Activated T-helper 9 cell treated with anti-CD3 and anti-CD28 coated beads, Interleukin-2, amount 50 U/mL, for 16 hours (primary cell): ENCODE measurements at places on chromosomes 5 and 9.

DNA sequence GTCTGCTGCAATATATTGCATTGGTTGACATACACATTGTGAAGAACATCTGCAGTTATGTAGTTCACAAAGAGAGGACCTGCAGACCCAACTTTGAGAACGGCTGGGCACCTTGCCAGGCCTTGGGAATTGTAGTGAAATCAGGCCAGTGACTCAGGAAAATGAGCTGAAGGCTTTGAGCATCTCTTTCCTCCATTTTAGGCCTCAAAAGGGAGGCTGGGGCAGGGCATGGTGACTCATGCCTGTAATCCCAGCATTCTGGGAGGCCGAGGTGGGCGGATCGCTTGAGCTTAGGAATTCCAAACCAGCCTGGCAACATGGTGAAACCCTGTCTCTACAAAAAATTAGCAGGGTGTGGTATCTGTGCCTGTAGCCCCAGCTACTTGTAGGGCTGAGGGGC lies 1.4 kb upstream of the IPPK start:
- DNase-seq, result no peak

GRCh38 chr5:110852053-110852452 lies 113.2 kb downstream of the SLC25A46 start:
- no peak for DNase-seq

DNA sequence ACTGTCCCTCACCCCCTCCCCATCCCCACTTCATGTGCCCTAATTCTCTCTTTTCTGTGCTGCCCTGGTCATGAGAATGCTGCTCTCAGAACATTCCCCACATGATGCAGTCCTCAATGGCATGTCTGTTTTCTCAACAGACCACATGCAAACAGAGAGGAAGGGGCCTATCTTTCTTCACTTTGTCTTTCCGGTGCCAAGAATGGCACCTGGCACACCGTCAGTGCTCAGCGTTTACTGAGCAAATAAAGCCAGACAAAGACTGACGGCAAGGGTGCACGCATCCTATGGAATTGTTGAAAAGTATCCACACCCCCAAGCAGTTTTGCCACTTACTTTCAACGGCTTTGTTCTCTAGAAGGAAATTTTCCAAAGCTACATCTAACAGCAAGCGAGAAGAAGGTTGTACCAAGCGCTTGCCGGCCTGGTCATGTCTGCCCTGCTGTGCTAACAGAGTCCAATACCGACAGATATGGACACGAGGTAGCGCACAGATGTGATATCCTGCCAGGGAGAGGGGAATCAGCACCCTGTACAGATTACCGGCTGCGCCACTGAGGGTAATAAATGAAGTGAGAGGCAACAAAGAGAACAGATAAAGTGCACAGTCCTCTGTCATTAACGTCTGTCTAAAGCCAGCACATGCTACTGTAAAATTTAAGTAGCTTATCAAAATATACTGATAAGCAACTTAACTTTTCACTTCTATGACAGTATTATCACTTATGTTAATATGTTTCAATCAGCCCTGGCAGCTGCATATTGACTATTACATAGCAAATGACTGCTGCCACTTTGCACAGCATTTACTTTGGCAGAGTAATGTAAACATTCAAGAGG lies 251.7 kb downstream of the DENND1A start:
- DNase-seq, result no peak

GRCh38 chr9:124258607-124259157 lies 933 bp downstream of the NEK6 start:
- no peak for DNase-seq

DNA sequence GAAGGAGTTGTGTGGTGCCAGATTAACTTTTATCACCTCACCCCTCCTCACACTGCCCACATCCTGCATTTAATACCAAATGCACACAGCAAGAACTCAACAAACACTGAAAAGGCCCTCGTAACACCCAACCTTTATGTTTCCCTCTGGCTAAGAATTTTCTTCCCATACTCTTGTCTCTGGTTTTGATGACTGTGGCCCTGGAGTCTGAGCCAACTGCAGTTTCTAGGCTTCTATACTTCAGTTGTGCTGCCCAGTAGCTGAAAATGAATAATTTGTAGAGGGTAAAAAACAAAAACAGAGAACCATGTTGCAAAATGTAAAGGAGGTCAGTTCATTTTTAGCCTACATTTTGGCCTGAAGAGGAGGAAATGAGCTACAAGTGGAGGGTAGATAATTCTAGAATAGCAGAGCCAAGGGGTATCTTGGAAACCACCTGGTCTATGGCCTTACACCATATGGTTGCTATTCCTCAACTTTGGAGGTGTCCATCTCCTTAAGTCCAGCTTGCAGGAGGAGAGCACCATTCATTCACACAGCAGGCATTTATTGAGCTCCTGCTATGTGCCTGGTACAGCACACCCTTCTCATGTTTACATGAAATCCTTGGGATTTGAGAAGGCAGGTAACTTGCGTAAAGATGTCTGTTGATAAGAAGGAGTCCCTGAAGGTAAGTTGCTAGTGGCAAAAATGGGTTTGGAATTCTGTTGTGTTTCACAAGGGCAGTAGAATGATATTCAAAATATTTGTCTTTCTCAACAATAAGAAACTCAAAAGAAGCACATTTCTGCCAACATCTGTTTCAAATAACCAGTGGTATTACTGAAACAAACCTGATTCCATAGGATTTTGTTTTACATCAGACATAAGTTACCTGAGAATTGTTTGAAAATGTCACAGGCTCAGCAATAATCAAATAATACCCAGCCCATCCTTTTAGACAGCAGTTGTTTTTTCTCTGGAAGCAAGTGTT lies 83.8 kb upstream of the TNFAIP8 start:
- no peak for DNase-seq

GRCh38 chr9:135644631-135645218 lies 5.4 kb upstream of the GLT6D1 start:
- no peak for DNase-seq

DNA sequence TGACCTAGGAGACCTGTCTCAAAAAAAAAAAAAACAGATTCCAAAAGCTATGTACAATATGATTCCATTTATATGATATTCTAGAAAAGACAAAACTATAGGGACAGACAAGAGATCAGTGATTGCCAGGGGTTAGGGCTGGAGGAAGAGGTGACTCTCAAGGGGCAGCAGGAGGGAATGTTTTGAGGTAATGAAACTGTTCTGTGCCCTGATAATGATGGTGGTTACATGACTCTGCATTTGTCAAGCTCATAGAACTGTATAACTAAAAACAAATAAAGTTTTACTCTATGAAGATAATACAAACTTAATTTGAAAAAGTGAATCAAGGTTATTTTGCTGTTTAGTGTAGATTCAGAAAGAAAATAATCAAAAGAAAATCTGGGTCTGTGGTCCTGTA lies 125.3 kb upstream of the IQGAP2 start:
- no peak for DNase-seq
